ENCODE measurements at places on chromosomes 13 and 19. TPM values are rescaled to one million over a fixed set of nuclear protein-coding genes. Genes with fewer than 3 reads are reported as not detected.

DNA sequence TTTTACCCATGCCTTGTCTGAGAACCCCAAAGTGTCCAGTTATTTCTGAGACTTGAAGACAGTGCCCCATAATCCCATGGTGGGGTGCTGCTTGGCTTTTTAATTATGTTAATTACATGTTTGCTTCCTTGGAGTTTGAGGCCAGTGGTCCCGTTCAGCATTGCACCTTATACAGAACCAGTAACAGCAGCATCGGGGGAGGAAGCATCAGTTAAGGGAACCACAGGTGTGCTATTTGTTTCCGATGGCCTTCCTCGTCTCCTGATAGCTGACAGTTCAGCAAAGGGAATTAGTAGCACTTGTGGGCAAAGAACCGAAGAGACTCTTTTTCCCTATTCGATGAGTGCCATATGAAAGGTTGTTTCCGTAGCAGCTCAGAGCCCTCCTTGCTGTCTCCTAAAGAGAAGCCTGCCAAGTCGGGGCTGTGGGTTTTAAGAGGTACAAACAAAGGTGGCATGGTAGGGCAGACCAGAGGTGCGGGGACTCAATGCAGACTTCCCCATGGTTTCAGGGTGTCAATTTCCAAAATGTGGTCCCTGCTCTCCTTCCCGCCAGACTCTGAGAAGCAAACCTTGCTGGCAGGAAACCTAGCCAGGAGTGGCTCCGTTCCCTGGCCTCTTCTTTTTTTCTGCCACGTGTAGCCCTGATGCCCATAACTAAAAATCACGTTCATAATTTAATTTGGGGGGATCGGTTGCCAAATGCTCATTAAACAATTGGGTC is 225.2 kb upstream of the TSHZ3 start:
- DNase-seq, result no peak

GRCh38 chr13:24184265-24184841 is 23.8 kb downstream of the SPATA13 start:
- no peak for DNase-seq

- DNase-seq, result no peak
These were observed 71.2 kb downstream of the WASF3 start for GRCh38 chr13:26628706-26629105.

DNA sequence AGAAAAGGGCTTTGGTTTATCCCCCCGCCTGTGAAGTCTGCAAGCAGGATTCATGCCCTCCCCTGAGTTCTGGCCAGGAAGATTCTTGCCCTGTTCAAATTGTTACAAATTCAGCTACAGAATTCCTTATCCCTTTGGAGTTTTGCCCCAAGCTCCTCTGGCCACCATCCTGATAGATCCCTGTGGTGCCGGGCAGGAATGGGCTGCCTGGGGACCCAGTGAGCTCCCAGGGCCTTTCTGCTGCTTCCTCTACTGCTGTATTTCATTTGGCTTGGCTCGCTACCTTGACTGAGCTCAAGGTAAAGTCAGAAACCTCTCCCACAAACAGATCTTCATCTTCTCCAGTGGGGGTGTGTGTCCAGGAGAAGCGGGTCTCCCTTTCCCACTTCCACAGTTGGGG is 194.6 kb upstream of the NBEA start:
- no peak for DNase-seq

GRCh38 chr13:90938848-90939247 is 408.6 kb upstream of the MIR17HG start:
- DNase-seq, result no peak

GRCh38 chr13:85366759-85367417 is 432.3 kb downstream of the SLITRK6 start:
- no peak for DNase-seq

DNA sequence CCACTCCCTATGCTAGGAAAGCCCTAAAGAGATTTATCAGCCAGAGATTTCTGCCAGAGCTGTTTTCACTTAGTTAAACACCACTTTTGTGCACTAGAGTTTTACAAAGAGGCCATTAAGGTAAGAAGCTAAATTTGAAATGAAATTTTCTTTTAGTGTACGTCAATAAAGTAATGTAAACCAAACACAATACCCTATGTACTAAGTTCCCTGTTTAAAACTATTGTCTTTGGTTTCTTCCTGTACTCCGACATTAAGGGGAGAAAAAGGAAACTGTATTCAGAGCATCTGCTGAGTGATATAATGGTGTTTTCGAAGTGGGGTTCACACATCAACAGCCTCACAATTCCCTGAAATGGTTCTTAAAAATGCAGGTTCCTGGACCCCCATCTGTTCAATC is 40.7 kb upstream of the STARD13 start:
- no peak for DNase-seq

- DNase-seq, result no peak
These were observed 8.5 kb downstream of the ILF3 start for GRCh38 chr19:10662384-10663251.

DNA sequence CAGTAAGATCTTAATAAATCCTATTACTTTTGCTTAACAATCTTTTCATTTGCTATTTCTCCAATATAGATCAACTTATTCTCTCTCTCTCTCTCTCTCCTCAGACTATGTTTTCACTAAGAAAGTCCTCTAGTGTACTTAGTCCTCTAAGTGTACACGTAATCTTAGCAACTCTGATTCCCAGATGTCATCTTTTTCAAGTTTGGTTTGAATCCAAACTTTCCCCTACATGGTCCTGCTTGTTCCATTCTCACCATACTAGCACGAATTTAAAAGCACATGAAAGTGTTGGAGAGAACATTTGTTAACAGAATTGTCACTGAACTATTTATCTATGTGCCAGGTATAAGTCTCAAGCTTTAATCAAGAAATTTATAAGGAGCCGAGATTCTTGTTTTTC is 202.9 kb downstream of the SPRY2 start:
- no peak for DNase-seq

- DNase-seq, result no peak
These were observed 24.1 kb downstream of the BLOC1S3 start for GRCh38 chr19:45202637-45203036.

- DNase-seq, result no peak
These were observed 20.5 kb downstream of the DZIP1 start for GRCh38 chr13:95624020-95624419.

- DNase-seq, result peak; percentile 91
These were observed 34.4 kb upstream of the NANOS3 start for GRCh38 chr19:13842291-13843103.

DNA sequence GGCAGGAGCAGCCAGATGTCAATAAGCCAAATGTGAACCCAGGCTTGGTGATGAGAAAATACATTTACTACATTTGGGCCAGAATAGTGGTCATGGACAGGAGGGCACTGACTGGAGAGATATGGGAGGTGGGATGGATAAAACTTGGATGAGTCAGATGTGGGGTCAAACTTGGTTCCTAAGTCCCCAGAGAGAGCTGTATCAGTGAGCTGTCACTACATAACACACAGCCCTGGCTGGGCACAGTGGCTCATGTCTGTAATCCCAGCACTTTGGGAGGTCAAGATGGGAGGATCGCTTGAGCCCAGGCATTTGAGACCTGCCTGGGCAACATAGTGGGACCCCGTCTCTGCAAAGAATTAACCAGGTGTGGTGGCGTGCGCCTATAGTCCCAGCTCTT is 51.6 kb upstream of the EHD2 start:
- peak; percentile 38 for DNase-seq

DNA sequence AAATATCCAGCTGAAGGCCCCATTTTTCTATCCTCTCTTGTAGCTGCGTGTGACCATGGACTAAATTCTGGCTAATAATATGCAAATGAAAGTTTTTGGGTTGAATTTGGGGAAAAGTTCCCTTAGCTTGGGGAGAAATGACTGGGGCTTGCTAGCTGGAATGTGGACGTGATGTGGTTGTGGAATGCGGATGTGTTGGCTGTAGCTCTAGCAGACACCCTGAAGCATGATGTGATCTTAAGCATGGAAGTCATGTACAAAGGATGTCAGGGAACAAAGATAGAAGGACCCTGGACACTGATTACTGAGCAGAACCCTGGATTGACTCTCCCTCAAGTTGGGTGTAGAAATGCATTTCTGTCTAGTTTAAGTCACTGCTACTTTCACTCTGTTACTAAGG is 25.4 kb upstream of the SCEL start:
- DNase-seq, result no peak

GRCh38 chr13:36778083-36778671 is 40.8 kb upstream of the RFXAP start:
- DNase-seq, result no peak

DNA sequence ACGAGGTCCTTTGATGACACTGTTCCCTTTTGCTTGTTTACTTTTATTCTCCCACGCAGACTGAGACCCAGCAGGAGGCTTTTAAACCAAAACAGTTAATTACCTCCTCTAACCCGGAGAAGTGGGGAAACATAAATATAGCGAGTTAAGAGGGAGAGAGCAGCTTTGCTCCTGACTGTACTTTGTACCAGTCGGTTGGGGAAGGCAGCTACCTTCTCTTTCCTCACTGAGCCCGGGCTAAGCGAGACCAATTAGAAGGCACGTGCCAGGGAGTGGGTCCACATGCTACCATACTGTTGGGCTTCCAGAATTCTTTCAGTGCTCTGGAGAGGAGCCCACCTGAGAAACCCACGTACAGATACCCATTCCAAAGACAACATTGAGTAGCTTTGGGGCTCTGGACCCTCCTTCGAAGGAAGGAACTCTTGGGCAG is 124.2 kb downstream of the ZIC5 start:
- no peak for DNase-seq

- DNase-seq, result no peak
These were observed 4.1 kb downstream of the C19orf33 start for GRCh38 chr19:38308006-38308766.

DNA sequence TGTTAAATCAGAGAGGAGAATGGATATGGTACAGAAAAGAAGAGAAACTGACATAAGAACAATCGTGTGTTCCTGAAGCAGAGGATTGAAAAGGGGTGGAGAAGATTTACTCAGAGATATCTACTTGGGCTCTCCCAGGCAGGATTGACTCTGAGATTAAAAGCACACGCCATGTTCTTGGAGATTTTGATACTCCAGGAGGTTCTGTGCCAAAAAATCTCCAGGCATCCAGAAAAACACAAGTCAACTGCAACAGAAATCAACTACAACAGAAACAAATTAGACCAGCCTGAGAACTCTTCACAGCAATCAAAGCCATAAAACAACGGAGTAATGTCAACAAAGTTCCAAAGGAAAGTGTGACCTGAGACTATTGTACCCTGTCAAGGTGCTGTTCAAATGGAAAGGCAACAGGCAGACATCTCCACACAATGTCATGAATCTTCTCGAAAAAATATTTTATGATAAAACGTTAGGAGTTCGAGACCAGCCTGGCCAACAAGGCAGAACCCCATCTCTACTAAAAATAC is 104.2 kb downstream of the UBL3 start:
- DNase-seq, result no peak

GRCh38 chr13:22130254-22130653 is 459.4 kb downstream of the FGF9 start:
- no peak for DNase-seq

DNA sequence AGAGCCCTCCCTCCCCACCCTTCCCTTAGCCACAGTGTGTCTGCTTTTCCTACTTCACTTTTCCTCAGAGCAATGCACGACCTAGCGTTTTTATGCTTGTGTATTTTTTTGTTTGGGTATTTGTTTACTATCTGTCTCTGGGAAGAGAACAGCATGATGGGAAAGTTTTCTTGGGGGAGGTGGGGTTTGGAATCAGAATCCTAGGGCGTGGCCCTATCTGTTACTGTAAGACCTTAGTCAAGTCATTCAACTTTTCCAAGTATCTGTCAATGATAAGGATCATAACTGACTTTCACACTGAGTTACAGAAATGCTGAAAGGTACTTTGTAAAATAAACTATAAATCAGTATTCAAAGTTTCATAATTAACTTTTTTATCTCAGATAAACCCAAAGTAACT is 146.3 kb upstream of the WASF3 start:
- no peak for DNase-seq

DNA sequence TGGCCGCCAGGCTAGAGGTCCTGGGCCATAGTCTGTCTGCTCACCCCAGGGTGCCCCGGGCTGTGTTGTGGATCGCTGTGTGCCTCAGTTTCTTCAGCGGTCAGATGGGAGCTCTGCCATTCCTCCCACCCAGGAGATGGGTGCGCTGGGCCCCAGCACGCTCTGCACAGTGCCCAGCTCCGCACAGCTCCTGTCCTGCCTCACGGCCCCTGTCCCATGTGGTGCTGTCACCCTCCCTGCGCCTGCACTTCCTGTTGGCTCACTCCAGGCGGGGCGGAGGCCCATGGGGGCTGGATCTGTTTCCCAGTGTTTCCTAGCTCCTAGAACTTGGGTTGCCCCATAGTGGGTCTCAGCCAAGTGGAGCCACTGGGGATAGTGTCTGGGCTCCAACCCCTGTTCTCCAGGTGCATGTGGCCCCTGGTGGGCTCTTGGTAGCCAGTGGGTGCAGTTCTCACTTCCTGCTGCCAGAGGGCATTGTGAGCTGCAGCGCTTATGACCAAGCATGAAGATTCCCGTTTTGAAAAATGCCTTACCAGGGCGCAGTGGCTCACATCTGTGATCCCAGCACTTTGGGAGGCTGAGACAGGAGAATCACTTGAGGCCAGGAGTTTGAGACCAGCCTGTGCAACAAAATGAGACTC is 69.8 kb downstream of the KDM4B start:
- no peak for DNase-seq

DNA sequence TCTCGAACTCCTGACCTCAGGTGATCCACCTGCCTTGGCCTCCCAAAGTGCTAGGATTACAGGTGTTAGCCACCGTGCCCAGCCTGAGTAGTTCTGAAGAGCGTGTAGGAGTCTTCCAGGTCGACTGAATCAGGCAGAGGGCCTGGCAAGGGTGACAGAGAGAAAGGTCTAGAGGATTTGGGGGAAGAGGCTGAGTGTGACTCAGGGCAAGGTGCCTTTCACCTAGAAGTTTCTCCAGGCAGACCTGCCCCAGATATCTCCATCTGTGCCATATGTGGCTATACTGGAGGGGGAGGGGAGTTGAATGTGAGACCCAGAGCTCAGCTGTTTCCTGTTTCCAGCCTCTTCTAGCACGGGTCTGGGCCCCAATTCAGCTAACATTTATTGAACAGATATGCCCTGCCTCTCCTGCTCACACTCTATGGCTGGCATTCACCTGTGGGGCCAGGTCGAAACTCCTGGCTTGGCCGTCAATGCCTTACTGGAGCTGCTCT is 1.3 kb downstream of the CCDC159 start:
- no peak for DNase-seq

DNA sequence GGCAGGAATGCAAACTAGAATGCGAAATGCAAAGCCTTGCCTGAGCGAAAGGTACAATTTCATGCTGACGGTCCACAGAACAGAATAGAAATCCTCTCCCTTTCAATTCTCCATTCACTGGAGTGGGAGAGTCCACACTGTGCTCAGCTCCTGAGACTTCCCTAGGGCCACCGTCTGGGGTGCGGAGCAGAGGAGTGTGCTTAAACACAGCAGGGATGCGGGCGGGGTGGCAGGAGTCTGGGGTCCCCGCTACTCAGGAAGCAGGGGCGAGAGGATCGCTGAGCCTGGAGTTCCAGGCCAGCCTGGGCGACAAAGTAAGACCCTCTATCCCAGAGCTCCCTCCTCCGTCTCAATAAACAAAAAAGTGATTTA is 552 bp upstream of the ZNF816 start:
- no peak for DNase-seq

INSR gene
- 72.0 TPM for total RNA-seq

TTC9B gene
- not detected for total RNA-seq

GARIN5A gene
- 4.4 TPM for total RNA-seq

TUBA3C gene
- not detected for total RNA-seq

Data from psoas muscle (tissue), 8 donors.